ENCODE measurements at places on chromosomes 12 and 14.

DNA sequence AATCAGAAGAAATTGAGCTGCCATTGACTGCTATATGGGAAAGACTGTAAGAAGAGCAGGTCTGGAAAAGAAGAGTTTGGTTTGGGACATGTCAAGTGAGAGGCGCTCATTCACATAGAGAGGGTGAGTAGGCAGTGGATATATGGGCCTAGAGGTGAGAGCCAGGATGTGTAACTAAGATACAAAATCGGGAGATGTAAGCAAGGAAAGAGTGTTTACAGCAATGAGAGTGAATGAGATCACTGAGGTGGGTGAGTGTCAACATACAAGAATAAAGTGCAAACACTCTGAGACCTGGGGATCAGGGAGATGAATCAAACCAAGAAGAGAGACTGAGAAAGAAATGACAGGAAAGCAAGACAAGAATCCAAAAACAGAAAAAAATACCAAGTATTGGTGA is 58.0 kb upstream of the RTRAF start:
- no peak for DNase-seq

DNA sequence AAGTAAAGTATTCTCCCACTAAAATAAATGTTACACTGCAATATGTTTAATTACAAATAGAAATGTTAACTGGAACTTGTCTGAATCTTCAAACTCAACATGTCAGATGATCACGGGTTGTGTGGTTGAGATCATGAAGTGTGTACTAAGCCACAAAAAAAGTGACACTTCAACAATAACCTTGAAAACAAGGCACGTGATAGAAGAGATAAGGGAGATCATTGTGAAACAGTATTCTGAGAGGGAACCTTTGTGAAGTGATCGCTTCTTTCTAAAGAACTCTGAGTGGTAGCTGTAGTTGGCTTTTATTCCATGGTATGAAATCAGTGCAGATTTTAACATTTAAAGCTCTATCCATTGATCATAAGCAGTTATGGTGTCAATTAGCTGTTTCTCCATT is 60.0 kb downstream of the LIN52 start:
- no peak for DNase-seq

GRCh38 chr12:75665216-75665615 is 153.8 kb upstream of the KRR1 start:
- no peak for DNase-seq

DNA sequence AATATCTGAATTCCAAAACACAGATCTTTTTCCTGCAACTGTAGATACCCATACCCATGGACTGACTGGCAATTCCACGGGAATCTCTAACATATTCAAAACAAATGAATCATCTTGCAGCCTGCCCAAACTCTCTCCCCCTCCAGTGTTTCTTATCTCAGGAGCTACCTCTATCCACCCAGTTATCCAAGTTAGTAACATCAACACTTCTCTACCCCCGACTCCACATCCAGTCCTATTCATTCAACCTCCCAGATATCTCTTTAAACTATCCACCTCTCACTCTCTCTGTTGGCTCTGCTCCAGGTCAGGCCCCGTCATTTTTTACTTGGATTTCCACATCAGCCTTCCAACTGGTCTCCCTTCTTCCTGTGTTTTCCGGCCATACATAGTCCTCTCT is 6.7 kb upstream of the KCNH5 start:
- DNase-seq = no peak

DNA sequence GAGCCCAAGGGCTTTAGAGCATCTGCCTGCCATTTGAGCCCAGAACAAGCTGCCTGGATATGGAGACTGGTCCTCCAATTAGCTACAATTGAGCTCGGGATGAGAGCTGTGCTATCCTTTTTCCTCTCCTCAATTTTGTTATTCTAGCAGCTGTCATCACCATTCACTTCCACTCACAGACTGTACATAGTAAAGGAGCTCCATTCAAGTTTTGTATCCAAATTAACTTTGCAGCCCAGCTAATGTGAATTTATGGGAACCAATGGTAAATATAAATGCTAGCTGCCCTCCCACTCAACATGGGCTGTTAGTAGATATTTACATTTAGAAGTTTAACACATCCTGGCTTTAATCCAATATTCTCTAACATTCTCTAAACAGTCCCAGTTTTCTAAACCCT is 44.6 kb downstream of the BMP4 start:
- no peak for DNase-seq

DNA sequence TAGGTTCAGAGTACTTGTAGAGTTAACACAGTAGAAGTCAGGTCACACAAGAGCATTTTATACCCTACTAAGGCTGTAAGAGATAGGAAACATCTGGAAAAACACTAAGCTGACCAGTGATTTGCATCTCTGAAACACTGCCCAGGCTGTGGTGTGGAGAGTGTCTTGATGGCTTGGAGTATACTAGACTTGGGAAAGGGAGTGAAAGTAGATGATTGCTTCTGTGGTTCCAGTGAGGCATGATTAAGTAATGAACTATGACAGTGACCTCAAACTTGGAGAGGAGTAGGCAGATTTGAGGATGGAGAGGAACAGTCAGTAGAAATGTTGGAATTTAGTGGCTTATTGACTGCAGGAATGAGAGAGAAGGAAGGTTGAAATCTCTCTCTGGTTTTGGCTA is 201.2 kb downstream of the FLRT2 start:
- DNase-seq = no peak

- DNase-seq = peak; percentile 94
Observed at GRCh38 chr12:124567673-124568373, 411 bp upstream of the NCOR2 start.

DNA sequence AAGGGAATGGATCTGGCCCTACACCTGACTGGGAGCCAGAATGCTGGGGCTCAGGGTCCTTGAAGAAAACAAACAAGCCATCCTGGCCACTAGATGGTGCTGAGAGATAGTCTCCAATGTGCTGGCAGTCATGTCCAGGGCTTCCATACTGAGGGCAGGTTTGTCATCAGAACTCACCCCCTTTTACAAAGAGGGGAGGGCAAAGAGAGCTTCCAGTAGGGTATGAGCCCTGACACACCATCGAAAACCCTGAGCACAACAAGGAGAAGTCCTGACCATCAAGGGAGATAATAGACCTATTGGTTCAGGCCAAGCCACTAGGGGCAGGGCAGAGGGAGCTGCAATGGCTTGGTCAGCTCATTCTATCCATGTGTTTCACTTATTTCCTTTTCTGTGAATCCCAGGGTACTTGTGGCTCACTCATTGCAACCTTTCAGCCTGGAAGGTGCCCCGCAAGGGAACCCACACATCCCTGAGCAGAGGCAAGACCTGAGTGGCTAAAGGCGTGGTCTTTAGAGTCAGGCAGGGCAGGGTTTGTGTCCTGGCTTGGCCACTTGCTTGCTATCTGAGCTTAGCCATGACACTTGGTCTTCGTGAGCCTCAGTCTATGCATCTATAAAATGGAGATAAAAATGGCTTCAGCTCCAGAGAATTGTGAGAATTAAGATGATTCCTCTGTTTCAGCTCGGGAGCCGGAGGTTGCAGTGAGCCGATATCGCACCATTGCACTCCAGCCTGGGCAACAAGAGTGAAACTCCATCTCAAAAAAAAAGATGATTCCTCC is 6.2 kb upstream of the PLEKHH1 start:
- DNase-seq = peak; percentile 43

DNA sequence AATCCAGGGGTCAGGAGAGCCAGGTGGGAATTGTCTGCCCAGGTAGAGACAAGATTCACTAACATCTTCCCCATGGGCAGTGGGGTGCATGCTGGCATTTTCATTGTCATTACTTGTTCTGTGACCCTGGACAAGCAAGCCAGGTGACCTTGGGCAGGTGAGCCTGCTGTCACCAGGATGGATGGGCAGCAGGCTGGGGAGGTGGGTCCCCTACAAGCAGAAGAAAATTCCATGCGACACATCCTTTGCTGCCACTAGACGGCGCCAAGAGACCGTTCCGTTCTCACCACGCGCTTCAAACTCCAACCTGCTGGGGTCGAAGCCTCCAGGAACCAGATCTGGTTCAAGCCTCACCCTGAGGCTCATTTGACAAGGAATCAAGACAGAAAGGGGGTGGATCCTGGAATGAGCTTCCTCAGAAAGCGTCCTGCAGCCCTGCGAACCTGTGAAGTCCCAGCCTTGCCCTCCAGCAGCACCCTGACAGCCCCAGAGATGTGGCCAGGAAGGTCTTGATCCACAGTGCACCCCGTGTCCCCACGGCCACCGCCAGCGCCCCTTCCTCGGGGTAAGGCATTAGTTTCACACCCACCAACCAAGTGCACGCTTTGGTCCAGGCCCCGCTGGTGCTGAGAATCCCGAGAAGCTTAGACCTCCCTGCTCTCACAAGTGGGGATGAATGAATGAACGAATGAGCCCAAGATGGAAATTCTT is 3.2 kb upstream of the DYNC1H1 start:
- peak; percentile 77 for DNase-seq

- DNase-seq = no peak
Observed at GRCh38 chr14:22689199-22689598, 45.0 kb upstream of the OR6J1 start.

- DNase-seq = no peak
Observed at GRCh38 chr14:61372379-61372778, 51.0 kb downstream of the PRKCH start.

DNA sequence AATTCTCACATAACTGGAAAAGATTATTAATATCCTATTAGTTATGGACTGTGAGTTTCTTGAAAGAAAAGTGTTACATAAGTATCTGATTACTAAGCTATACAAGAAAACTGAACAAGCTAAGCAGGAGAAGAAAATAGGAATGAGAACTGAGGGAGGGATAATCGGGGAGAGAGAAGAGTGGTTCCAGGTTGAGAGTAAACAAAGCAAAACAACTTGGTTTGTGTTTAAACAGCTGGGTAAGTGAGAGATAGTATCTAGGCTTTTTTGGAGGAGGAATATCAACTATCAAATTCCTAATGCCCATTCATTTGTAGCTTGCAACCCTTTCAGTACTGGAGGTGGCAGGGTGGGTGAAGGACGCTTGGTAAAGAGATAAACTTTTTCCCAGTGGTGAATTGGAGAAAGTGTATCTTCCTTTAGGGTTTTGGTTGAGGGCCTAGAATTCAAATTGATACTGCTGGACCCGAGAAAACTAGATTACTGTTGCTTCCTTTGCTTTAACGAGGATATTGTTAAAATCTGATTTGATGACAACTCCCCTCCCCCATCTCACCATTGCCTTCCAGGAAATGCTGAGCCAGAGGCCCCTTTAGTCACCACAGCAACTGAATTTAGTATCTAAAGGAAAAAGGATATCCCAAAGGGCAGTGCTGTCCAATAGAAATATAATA is 2.0 kb upstream of the SLC2A3 start:
- DNase-seq = no peak

- DNase-seq = no peak
Observed at GRCh38 chr12:131959641-131960589, 10.2 kb downstream of the EP400 start.

- no peak for DNase-seq
Observed at GRCh38 chr12:68203460-68203875, 22.1 kb downstream of the IL26 start.

GRCh38 chr14:78851189-78851588 is 681.0 kb downstream of the NRXN3 start:
- DNase-seq = no peak

DNA sequence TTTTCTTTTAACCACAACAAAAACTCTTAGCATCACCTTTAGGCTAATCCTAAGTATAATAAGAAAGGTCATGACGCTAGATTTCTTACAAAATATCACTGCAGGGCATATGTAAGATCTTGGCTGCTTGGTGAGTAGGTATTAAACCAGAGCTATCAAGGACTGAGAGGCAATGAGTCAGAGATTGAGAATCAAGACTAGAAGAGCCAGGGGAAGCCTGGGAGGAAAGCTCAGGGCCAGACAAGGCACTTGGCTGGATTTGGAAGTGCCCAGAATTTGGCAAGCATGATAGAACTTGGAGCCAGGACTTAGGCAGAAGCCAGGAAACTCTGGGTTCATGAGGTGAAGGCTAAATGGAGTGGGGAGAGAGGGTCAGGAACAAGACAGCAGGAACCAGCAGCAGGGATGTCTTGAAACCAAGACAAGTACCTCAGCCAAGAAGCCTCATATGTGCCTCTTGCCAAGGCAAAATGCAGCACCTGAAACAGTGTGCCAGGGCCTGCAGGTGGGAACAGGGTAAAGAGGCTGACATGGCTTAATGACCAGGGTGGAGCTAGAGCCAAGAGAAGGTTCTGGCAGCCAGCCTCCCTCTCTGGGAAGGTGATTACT is 49.9 kb downstream of the PTHLH start:
- DNase-seq = no peak

DNA sequence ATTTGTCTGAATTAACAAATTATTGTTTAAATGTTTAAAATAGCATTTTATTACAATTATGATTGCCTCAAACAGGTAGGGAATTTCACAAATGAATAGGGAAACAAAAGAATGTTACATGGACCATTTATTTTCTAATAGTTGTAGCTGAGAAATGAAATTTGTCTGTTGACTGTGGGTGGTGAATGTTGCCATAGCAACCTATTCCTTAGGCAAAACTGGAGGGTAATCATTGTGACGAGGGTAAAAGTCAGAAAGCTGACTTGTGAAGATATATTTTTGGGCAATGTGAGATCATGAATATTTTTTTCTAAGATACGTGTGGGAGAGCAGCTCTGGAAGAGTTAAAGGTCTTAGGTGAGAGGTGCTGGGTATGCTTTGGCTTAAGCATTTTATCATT is 24.2 kb upstream of the CLEC14A start:
- DNase-seq = no peak

DNA sequence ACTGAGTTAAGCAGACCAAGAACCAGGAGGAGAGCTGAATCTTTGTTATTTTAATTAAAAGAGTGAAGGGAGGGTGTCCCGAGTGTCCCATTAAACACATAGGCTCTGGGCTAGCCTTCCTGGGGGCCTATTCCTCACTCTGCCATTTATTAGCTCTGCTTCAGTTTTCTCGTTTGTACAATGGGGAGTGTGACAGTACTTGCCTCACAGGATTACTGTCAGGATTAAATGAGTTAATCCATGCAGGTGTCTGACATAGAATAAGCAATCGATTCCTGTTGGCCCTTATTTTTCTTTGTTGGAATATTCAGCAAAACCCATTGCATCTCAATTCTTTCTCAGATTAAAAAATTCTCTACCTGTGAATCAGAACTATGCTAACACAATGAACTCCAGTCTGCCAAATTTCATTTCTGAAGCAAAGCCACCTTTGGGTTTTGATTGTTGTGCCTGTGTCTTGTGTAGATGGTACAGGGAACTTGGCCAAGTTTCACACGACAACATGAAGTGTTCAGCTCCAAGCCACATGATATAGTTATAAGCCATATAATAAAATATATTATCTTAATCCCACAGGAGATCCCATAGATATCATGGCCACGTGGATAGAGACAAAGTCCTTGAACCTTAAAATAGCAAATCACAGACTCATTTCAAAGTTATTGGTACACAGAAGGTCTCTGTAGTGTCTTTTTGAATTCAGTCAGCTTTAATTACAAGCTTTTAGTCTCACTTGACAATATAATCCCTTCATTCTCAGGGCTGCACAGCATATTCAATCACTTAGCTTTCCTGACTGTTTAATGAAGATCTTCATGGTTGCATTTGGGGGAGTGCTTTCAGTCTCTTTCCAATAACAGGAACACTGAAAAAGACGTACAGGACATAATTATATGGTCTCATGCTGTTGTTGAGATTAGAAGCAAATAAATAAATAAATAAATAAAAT is 34.4 kb upstream of the CRY1 start:
- DNase-seq = no peak

GRCh38 chr12:124765581-124766489 is 97.8 kb downstream of the SCARB1 start:
- no peak for DNase-seq

- no peak for DNase-seq
Observed at GRCh38 chr12:52212701-52213563, 20.1 kb upstream of the KRT7 start.

GRCh38 chr12:121709478-121709961 is 3.0 kb upstream of the TMEM120B start:
- no peak for DNase-seq
